Mesenchymal stem cell (in vitro differentiated cells and primary cell): ENCODE measurements at places on chromosomes 2 and 18.

GRCh38 chr2:190812506-190813294 lies 67.9 kb upstream of the GLS start:
- peaks cover 5% of the 10 kb centered on the region for H3K4me1 ChIP-seq
- no peaks in the 10 kb centered on the region for H3K27me3 ChIP-seq
- H3K27ac ChIP-seq: peak overlapping the region; percentile 10

- no peak for DNase-seq
- peaks cover 37% of the 10 kb centered on the region for H3K27me3 ChIP-seq
- H3K4me3 ChIP-seq: no peak overlapping the region
- H3K27ac ChIP-seq: no peak overlapping the region
- H3K36me3 ChIP-seq: no peaks in the 10 kb centered on the region
These were observed 44.2 kb upstream of the CTDP1 start for GRCh38 chr18:79635427-79635726.

- no peak overlapping the region for H3K27ac ChIP-seq
- no peak for DNase-seq
- H3K4me3 ChIP-seq: no peak overlapping the region
- H3K27me3 ChIP-seq: peaks cover 18% of the 10 kb centered on the region
- no peaks in the 10 kb centered on the region for H3K36me3 ChIP-seq
These were observed 11.8 kb downstream of the CRACDL start for GRCh38 chr2:98924038-98924830.

- H3K4me3 ChIP-seq: no peak overlapping the region
- peaks cover 37% of the 10 kb centered on the region for H3K27me3 ChIP-seq
- no peak overlapping the region for H3K27ac ChIP-seq
These were observed 1.3 kb downstream of the VWA3B start for GRCh38 chr2:98088261-98088660.

DNA sequence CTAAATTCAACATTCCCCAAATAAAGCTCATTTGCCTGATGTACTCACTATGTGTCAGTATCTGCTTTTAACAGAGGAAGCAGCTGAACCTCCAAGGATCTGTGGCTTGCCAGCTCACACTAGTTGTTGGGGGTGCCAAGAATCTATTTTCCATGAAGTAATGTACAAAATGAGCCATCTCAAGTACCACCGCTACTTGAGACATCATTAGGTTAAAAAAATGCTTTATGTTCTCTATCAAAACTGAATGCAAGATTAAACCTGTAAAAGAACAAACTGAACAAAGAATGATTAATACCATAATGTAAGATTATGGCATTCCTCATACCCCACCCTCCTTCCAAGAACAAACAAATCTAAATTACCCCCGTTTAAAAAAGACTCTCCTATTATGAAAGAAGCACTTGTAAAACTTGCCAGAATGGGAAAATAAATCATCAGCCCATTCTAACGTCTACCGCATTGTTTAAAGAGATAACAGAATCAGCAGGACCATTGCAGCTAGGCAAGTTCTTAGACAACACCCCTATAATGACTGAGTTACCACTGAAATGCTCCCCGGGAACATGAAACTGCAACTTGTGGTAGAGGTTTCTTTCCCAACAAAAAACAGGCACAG lies 471.6 kb downstream of the DLGAP1 start:
- H3K36me3 ChIP-seq: no peaks in the 10 kb centered on the region
- peak; percentile 72 for DNase-seq
- H3K27me3 ChIP-seq: no peaks in the 10 kb centered on the region
- H3K27ac ChIP-seq: no peak overlapping the region
- peaks cover 2% of the 10 kb centered on the region for H3K4me1 ChIP-seq

DNA sequence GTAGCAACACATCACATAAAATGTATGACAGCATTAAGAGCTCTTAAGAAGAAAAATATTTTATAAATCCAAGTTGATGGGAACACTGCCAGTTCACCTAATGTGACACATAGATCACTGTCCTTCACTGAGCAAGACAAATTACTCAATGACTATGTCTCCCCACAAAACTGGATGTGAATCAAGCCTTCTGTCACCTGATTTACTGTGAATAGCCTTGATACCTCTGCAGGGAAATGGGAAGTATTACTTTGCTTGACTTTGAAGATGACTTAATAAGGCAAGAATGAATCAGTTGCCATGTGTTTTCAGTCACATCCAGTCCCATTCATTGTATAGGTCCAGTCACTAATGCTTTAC lies 94.6 kb downstream of the NYAP2 start:
- H3K27ac ChIP-seq: no peak overlapping the region
- H3K4me1 ChIP-seq: no peaks in the 10 kb centered on the region
- no peaks in the 10 kb centered on the region for H3K36me3 ChIP-seq
- no peak for DNase-seq

DNA sequence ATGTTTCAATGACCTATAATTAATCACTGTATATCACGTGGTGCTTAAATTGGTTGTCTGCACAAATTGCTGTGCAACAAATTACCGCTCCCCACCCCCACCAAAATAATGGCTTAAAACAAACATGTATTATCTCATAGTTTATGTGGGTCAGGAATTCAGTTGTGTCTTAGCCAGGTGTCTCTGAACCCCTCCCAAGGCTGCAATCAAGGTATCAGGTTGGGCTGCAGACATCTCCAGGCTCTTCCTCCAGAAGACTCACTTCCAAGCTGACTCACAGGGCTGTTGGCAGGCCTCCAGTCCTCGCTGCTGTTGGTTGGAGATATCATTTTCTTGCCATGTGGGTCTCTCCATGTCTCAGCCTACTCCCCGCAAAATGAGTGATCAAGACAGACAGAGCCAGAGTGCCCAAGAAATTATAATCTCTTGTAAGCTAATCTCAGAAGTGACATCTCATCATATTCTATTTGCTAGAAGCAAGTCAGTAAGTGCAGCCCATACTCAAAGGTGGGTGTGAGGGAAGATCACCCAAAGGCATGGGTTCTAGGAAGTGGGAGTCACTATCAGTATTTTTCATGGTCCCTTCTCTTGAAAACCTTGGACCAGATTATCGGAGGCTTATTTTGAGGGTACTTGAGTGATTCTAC lies 38.4 kb downstream of the SPC25 start:
- no peak overlapping the region for H3K4me3 ChIP-seq
- H3K27ac ChIP-seq: no peak overlapping the region
- H3K36me3 ChIP-seq: no peaks in the 10 kb centered on the region
- peaks cover 2% of the 10 kb centered on the region for H3K4me1 ChIP-seq
- no peaks in the 10 kb centered on the region for H3K27me3 ChIP-seq

DNA sequence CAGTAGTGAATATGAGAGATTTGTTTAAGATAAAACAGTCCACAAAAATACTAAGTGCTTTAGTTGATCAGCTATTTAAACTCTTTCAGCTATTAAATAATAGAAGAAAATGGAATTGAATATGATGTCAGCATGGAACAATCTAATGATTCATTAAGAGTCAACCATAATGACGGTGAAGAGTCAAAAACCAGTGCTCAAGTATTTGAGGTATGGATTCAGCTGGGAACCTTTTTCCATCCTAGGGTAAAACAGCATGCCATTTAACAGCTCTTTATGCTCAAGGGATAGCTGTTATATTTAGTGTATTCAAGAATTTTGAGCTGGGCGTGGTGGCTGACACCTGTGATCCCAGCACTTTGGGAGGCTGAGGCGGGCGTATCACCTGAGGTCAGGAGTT lies 29.7 kb downstream of the CARF start:
- H3K4me1 ChIP-seq: no peaks in the 10 kb centered on the region
- DNase-seq: no peak

DNA sequence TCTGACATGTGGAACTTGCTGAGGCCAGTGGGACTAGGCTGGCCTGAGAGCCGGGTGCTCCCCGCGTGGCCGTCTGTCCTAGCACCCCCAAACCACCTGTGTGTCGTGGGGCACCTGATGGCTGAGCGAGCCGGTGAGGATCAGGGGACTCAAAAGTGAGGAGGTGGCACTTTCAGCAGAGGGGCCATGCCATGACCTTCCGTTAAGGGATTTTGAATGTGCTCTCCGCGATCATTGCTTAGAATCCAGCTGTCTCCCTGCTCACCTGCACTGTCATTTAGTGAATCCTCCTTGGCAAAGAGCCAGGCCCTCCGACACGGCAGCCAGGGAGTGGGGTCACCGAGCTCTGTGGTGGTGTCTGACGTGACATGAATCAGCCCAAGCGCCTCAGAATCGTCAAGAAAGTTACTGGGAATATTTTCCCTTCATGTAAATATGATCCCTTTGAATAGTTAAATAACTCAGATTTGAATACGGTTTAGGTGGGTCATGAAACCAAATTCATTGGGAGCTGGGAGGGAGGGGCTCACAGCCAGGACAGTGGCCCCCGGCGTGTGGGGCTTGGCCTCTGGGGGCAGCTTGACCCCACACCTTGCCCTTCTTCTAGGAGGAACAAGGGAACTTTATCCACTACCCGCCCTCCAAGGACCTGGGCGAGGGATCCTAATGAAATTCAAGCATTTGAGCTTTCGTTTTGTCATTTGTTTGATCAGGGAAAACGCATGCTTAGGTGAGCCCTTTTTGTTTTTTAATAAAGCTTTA lies 9.5 kb downstream of the NFATC1 start:
- DNase-seq: no peak
- no peak overlapping the region for H3K4me3 ChIP-seq
- peaks cover 26% of the 10 kb centered on the region for H3K27me3 ChIP-seq
- peaks cover 17% of the 10 kb centered on the region for H3K4me1 ChIP-seq
- H3K36me3 ChIP-seq: peaks cover 17% of the 10 kb centered on the region

DNA sequence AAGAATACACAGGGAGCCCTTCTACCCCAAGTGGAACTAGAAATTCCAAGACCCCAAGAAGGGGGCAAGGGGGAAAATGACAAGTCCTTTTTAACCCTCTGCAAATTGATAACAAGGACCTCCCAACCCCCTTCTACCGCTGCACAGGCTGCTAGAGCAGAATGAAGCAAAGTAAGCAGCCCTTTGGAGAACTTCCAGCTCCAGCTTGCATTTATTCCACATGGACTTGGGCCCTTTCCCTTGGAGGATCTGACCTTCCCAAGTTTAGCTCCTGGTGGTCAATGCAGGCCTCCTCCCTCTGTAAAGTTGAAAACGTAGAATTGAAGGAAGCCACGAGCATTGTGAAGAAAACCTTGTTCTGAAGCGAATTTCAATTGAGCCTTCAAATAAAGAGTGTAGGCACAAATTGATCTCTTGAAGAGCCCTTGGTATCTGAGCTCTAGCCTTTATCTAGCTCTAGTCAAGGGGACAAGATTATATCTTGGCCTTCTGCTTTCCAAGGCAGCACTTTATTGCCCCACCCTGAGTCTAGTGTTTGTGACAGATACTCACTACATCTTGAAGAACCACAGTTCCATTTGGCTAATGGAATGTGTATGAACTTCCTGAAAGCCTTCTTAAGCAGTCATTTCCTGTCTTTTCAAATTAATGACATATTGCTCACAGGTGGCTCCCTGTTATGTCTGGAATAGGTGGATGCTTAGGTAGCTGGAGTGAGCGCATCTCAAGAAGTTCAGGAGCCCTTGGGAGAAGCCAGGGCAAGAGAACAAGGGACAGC lies 37.2 kb downstream of the SLC14A2 start:
- no peak overlapping the region for H3K4me3 ChIP-seq
- peaks cover 5% of the 10 kb centered on the region for H3K4me1 ChIP-seq
- peak; percentile 10 for DNase-seq
- no peaks in the 10 kb centered on the region for H3K36me3 ChIP-seq
- no peak overlapping the region for H3K27ac ChIP-seq

GRCh38 chr2:141496810-141497209 lies 634.0 kb downstream of the LRP1B start:
- DNase-seq: peak; percentile 13
- H3K4me3 ChIP-seq: no peak overlapping the region
- no peak overlapping the region for H3K27ac ChIP-seq
- no peaks in the 10 kb centered on the region for H3K27me3 ChIP-seq
- no peaks in the 10 kb centered on the region for H3K36me3 ChIP-seq

GRCh38 chr2:205803500-205803899 lies 121.2 kb downstream of the NRP2 start:
- H3K4me1 ChIP-seq: peaks cover 18% of the 10 kb centered on the region
- peaks cover 15% of the 10 kb centered on the region for H3K27me3 ChIP-seq
- no peak overlapping the region for H3K27ac ChIP-seq
- no peak overlapping the region for H3K4me3 ChIP-seq
